Right lobe of liver (tissue), 6 donors: ENCODE measurements at places on chromosomes 7 and 10. TPM values are rescaled to one million over a fixed set of nuclear protein-coding genes. Genes with fewer than 3 reads are reported as not detected.
A peak's percentile ranks its signal among the peaks of the same experiment; 100 is the strongest.

The FFAR4 gene
- 0.27 TPM for total RNA-seq

The LHFPL3 gene
- not detected for total RNA-seq

DNA sequence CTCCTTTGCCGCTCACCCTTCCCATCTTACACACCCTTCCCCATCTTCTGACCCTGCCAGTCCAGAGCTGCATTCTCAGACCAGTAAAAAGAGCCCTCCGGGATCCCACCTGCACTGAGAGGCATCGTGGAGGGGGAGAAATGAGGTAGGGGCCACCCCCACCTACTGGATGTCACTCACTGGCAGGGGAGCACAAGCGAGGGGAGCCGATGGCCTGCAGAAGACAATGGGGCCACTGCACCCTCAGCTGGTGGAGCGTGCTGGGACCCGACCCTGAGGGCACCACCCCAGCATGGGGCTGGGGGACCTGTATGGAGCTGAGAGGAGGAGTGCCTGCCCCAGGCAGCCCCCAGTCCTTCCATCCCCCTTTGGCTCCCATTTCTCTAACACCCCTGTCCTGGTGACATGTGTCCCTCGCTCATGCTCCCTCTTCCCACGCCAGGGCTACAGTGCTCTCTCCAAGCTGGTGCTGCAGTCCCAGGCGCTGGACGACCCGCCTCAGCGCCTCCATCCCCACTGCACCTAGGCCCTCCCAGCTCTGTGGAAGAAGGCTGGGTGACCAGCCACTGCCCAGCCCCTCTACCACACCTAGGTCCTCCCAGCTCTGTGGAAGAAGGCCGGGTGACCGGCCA lies 49.8 kb downstream of the RASGEF1A start:
- no peaks in the 10 kb centered on the region for H3K36me3 ChIP-seq
- DNase-seq, result no peak
- H3K4me1 ChIP-seq, result no peaks in the 10 kb centered on the region
- H3K27ac ChIP-seq, result no peak overlapping the region

The HOXA9 gene
- total RNA-seq, result 0.09 TPM

DNA sequence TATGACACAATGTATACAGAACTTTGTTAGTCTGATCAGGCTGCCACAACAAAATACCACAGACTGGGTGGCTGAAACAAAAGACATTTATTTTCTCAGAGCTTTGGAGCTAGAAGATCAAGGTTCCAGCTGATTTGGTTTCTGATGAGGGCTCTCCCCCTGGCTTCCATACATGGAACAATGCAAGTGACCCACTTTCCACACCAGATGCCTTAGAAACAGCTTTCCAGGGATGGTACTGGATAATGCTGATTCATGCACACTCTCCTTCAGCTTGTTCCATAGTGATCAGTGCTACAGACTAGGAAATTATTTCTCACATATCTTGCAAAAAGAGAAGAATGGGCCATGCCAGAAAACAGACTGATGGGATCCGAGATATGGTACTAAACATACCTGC lies 1274.9 kb upstream of the SORCS1 start:
- no peak overlapping the region for H3K27ac ChIP-seq
- H3K4me1 ChIP-seq, result no peaks in the 10 kb centered on the region

The TRIM73 gene
- 4.0 TPM for total RNA-seq

DNA sequence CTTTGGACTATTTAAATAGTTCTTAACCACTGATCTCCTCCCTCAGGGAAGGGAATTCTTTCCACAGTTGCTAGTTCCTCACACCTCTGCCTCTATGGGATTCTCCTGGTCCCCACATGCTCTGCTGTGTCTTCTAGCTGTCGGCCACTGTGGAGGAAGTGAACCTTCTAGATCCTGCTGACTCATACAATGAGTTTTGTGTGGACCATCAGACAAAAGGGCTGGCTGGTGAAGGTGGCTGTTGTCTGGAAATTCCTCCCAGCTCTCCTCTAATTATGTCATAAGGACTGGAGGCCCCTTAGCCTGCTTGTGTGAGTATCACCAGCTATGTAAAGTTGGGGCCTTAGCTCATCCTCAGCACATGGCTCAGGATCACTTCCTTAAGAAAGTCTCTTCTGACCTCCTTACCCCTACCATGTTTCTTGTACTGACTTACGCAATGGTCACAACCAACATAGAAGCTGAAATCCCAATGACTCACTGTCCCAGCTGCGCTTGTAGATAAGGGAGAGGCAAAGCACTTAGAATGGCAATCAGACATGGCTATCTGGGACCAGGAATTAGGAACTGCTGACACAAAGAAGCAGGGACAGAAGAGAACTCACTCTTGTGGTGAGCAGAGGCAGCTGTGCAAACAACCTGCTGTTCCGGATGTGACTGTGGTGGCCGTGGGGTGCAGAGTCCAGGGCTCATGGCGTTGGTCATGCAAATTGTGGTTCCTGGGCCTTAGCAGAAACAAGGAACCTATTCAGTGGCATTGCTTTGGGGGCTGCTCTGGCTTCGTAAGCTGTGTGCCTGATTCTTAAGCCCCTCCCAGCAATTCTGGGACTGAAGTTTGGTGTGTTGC lies 2.5 kb upstream of the MACC1 start:
- H3K36me3 ChIP-seq, result no peaks in the 10 kb centered on the region
- H3K4me3 ChIP-seq, result no peak overlapping the region
- H3K4me1 ChIP-seq, result no peaks in the 10 kb centered on the region

DNA sequence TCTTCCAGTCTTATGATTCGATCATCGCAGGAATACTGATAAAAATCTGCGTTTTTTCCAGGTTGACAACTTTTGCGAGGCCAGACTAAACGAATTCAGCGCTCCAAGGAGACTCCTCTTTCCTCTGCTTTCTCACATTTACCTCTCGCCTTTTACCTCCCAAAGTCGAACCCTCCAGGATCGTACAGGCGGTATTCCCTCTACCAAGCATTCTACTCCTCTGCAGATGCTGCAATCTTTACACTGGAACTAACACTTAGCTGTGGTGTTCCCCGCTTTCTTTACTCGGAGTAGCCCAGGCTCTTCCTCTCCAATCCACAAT lies 449 bp downstream of the NUDT5 start:
- peak overlapping the region; percentile 91 for H3K27ac ChIP-seq
- peaks cover 21% of the 10 kb centered on the region for H3K4me1 ChIP-seq
- no peak for DNase-seq
- peak overlapping the region; percentile 74 for H3K4me3 ChIP-seq
- H3K36me3 ChIP-seq, result peaks cover 11% of the 10 kb centered on the region

DNA sequence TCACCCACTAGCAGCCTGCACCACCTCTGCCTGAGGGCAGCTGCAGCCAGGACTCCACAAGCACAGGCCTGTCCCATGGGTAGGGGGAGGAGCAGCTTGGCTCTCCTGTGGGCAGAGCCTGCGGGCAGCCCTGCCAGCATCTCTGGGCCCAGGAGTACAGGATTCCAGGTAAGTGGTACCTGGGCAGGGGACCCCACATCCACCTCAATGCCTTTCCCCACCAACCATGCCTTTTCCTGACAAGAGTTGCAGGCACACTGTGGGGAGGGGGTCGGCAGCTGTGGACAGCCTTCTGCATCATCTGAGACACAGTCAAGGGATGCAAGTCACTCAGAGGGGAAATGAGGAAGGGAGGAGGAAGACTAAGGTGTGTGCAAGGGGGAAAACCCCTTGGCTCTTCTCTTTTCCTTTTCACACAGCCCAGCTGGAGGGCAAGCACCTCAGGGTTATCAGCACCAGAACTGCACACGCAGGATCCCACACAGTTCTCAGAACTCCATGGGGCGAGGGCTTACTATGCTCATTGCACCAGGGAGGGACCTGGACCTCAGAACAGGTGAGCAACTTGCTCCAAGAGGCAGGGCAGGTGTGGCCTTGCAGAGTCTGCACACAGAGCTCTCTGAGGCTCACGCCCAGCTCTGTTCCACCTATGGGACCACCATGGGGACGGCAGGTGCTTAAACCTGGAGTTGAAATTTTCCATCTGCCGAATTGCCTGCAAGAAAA lies 16.5 kb upstream of the ANTXRL start:
- H3K27ac ChIP-seq, result no peak overlapping the region
- no peaks in the 10 kb centered on the region for H3K4me1 ChIP-seq
- H3K4me3 ChIP-seq, result no peak overlapping the region
- H3K36me3 ChIP-seq, result no peaks in the 10 kb centered on the region

DNA sequence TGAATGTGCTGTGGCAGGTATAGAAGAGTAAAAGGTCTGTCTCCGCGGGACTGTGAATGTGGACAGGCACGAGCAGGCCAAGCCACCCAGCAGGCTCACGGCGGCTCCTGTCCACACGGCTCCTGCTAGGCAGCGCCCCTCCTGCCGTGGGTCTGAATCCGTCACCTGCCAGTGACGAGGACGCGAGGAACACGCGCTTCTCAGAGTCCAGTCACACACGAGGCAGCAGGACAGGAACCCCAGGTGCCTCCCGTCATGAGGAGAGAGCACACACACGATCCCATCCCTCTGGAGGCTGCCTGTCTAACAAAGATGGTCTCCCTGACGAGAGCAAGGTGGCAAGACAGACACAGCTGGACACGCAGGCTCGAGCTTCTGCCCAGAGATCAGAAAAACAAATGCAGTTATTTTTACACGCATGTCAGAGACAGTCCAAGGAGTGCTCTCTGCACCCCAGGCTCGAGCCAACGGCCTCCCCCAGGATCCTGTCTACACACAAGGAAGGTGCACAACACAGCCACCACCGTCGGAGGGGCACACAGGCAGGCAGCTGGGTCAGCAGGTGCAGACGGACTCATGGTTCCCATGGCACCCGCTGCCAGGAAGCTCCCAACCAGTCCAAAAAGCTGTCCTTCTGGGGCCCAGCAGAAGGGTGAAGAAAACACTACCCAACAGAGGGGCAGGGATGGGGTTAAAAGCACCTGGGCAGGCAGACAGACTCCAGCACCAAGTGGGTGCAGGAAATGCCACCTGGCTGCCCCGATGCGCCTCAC lies 103.2 kb downstream of the MAD1L1 start:
- H3K4me3 ChIP-seq, result no peak overlapping the region
- no peaks in the 10 kb centered on the region for H3K27me3 ChIP-seq
- no peaks in the 10 kb centered on the region for H3K36me3 ChIP-seq
- DNase-seq, result no peak

- no peaks in the 10 kb centered on the region for H3K4me1 ChIP-seq
- no peak overlapping the region for H3K4me3 ChIP-seq
- no peaks in the 10 kb centered on the region for H3K36me3 ChIP-seq
- H3K27ac ChIP-seq, result no peak overlapping the region
- DNase-seq, result no peak
- H3K27me3 ChIP-seq, result no peaks in the 10 kb centered on the region
Observed at GRCh38 chr10:74153676-74154075, 2.7 kb downstream of the ADK start.

The NKX6-2 gene
- total RNA-seq, result not detected

DNA sequence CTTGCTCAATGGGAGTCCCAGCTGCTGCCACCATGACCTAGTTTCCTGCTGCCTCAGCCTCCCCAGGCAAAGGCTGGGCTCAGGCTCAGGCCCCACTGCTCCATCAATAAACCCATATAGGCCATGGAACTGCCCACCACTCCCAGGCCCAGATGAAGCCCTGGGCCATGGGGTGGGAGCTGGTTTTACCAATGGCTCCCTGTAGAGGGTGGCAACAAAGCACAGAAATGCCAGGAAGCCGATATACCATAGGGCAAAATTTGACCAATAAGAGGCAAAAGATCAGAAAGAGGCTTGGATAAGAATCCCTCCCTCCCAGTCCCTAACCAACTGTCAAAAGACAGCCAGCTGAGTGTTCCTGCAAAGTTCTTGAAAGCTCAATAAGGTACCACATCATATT lies 101.8 kb upstream of the DOCK1 start:
- no peaks in the 10 kb centered on the region for H3K4me1 ChIP-seq
- H3K4me3 ChIP-seq, result no peak overlapping the region
- DNase-seq, result no peak
- no peaks in the 10 kb centered on the region for H3K36me3 ChIP-seq
- no peak overlapping the region for H3K27ac ChIP-seq

The EFCAB10 gene
- total RNA-seq, result not detected

DNA sequence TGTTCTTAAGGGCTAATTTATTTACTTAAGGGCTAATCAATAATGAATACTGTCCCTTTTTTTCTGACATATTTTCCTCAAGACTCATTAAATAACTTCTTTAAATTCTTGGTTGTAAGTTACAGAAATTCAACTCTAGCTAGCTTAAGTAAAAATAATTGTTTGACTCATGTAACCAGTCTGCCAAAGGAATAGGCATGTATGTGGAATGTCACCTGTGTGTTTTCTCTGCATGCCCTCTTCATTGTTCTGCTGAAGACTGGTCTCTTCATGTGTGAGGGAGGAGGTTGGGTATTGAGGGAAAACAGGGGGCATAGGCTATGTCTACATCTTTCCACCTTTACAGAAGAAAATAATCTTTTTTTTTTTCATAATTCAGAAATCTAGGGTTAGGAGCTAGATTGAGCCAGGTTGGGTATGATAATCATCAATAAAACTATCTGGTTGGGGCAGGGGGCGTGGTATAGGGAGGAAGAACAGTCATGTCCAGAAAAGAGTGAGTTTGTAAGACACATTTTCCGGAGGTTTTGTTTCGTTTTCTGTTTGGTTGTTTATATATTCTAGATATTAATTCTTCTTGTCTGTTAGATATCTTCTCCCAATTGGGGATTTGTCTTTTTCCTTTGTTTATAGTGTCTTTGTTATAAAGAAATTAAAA lies 37.9 kb downstream of the EXOC4 start:
- H3K27ac ChIP-seq, result no peak overlapping the region
- H3K4me1 ChIP-seq, result no peaks in the 10 kb centered on the region
- no peaks in the 10 kb centered on the region for H3K27me3 ChIP-seq

The C10orf62 gene
- 1.3 TPM for total RNA-seq

The NME8 gene
- not detected for total RNA-seq

DNA sequence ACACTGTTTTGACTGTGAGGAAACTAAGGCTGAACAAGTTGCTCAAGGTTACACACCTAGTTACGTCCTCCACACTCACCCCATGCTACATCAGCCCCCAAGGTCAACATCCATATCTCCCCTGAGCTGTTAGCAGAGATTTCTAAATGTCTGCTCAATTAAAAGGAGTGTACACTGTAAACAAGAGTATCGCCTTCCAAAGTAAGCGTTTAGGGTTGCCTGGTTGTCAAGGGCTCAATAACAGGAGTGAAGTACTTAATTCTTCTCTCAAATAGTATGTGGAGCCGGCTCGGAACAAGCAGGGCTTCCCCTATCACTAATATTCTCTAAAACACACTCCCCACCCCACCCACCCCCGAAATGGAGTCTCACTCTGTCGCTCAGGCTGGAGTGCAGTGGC lies 412.8 kb upstream of the GALNT17 start:
- no peaks in the 10 kb centered on the region for H3K27me3 ChIP-seq
- H3K27ac ChIP-seq, result no peak overlapping the region
- H3K36me3 ChIP-seq, result no peaks in the 10 kb centered on the region
- no peak for DNase-seq
- no peaks in the 10 kb centered on the region for H3K4me1 ChIP-seq

The SPDYE18 gene
- total RNA-seq, result not detected

DNA sequence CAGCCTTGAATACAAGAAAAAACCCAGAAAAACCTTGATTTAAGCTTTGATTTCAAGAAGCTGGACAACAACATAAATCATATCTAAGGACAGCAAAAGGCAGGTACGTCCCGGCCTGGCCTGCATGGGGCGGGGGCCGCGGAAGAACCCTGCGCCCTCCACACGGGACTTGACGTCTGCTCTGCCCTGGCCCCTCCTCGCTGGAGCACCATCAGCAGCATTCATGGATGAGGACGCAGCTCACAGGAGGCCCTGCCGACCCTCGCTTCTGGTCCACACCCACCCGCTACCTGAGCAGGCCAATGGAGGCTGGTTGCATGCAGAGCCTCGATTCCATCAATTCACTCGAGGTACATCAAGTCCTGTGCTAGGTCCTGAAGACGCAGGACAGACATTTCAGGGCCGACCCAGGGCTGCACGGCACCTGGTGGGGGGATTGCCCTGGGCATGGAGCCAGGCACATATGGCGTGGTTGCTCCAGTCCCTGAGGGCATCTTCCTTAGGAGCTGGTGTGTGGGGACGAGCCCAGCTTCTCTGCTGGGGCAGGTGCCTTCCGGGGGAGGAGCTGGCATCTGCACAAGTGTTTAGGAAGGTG lies 63.1 kb upstream of the NKX6-2 start:
- no peaks in the 10 kb centered on the region for H3K36me3 ChIP-seq
- peak; percentile 31 for DNase-seq
- no peak overlapping the region for H3K4me3 ChIP-seq
- no peaks in the 10 kb centered on the region for H3K27me3 ChIP-seq
- no peak overlapping the region for H3K27ac ChIP-seq
